ENCODE measurements at places on chromosomes 16 and 17.
A peak's percentile ranks its signal among the peaks of the same experiment; 100 is the strongest.

GRCh38 chr17:40095351-40095943 is 4.9 kb downstream of the NR1D1 start:
- DNase-seq: no peak

DNA sequence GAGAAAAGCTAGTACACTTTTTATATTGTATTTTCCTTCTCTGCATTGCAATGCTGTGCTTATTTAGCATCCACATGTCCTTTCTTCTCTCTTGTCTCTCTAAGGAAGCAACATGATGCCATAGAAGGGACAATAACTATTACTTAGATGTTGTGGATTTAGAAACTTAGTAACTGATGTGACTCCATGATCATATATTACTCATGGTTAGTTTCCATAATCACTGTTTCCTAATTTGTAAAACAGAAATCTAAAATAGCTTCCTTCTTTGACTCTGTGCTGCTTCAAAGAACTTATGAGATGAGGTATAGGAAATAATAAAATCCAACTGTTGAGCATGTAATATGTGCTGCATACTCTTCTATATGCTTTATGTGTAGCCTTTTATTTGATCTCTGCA is 6.6 kb upstream of the ABCA5 start:
- DNase-seq: no peak

GRCh38 chr16:11313493-11314308 is 31.6 kb upstream of the RMI2 start:
- no peak for DNase-seq

DNA sequence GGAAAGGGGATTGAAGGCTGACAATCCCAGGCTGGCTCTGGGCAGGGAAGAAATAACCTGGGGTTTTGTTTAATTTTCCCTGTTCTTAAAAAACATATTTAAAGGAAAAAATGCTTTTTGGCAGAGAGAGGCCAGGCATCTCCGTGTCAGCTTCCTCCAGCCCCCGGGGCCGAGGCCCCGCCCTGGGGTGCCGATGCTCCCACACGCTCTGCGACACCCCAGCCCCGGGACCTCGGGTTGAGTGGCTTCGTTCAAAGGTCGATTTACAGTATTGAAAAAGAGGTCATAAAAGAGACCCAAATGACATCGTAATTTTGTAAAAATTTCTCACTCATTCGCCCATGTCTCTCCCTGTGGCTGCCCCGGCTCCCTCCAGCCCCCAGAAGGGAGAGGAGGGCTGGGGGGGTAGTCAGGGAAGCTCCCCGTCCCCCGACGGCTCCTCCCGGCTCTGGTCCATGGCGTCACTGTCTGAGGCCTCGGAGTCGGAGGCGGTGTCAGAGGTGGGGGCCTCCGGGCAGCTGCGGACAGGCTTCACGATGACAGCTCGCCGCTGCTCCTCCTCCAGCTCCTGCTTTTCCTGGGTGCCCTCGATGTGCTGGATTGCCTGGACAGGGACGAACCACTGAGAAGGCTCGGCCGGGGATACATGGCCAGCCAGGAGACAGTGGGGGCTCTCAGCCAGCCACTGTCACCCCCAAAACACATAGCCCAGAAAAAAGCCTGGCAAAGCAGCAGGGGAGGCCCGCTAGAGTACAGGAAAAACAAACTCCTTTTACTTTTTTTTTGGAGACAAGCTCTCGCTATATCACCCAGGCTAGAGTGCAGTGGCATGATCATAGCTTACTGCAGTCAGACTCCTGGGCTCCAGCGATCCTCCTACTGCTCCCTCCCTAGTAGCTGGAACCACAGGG is 14.9 kb downstream of the TFAP4 start:
- no peak for DNase-seq

DNA sequence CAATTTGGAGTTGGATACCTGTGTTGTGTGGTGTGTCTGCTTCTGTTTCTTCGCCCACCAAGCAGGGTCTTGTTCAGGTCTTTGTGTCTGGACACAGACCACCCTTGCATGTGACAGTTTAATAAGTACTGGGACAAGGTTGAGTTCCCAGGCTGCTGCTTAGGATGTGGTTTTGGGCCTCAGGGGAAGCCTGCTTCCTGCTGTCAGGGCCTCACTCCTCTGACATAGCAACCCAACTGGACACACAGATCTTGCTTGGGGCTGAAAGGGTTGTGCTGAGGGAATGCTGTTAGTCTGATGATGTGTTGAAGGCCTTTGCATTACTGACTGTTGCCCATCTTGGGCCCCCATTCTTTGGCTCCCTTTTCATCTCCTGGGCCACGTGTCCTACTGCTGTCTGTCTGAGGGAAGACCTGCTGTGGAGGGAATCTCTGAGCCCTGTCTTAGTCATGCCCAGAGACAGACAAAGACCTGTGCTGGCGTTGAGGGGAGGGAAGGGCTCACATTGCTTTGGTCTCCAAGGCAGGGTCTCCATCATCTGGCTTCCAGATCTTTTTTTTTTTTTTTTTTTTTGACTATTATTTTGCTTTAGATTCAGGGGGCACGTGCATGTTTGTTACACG is 4.7 kb upstream of the TGFB1I1 start:
- DNase-seq: no peak

GRCh38 chr17:17868641-17869522 is 32.1 kb upstream of the SREBF1 start:
- no peak for DNase-seq

DNA sequence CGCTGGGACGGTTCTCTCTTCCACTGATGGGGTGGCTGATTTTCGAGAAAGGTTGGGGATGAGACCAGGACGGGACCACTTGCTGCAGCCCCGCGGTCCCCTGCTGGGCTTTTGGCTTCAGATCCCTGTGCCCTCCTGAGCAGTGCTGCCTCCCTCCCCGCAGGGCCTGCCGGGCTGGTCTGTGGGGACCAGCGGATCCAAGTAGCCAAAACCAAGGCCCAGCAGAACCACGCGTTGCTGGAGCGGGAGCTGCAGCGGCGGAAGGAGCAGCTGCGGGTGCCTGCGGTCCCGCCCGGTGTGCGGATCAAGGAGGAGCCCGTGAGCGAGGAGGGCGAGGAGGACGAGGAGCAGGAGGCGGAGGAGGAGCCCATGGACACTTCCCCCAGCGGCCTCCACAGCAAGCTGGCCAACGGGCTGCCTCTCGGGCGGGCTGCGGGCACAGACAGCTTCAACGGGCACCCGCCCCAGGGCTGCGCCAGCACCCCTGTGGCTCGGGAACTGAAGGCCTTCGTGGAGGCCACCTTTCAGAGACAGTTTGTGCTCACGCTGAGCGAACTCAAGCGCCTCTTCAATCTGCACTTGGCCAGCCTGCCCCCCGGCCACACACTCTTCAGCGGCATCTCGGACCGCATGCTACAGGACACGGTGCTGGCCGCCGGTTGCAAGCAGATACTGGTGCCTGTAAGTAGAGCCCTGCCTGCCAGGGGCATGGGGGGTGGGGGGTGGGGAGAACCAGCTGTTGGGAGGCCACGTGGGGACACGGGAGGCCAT is 28.6 kb downstream of the POLR3E start:
- no peak for DNase-seq

- no peak for DNase-seq
Observed at GRCh38 chr16:243348-243747, 8.7 kb downstream of the FAM234A start.

DNA sequence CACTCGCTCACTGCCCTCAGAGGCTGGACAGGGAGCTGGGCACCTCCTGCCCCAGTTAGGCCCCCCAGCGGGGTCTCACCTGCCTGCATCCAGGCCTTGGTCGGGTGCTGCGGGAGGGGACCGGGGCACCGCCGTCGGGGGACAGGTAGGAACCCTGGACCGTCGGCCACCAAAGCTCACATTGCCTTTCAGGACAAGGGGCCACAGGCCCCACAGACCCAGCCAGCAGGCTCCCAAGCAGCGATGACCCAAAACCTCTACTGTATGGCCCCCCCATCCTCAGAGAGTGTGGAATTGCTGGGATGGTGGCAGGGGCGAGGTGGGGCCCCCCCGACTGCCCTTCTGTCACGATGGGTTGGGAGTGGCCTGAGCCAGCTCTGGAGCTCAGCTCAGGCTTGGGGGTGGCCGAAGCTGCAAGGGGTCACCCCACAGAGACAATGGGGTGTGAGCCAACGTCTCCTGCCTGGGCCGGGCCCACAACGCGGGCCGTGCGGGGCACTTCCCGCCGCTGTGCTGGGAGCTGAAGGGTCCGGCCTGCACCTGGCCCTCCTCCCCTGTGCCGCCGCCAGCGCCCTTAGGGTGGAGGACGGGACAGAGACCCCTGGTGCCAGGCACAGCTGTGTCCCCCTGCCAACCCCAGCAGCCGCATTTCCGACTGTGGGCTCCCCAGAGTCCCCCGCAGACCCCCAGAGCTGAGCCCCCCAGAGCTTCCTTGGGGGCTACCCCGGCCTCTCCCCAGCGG is 498 bp downstream of the IGFALS start:
- no peak for DNase-seq

DNA sequence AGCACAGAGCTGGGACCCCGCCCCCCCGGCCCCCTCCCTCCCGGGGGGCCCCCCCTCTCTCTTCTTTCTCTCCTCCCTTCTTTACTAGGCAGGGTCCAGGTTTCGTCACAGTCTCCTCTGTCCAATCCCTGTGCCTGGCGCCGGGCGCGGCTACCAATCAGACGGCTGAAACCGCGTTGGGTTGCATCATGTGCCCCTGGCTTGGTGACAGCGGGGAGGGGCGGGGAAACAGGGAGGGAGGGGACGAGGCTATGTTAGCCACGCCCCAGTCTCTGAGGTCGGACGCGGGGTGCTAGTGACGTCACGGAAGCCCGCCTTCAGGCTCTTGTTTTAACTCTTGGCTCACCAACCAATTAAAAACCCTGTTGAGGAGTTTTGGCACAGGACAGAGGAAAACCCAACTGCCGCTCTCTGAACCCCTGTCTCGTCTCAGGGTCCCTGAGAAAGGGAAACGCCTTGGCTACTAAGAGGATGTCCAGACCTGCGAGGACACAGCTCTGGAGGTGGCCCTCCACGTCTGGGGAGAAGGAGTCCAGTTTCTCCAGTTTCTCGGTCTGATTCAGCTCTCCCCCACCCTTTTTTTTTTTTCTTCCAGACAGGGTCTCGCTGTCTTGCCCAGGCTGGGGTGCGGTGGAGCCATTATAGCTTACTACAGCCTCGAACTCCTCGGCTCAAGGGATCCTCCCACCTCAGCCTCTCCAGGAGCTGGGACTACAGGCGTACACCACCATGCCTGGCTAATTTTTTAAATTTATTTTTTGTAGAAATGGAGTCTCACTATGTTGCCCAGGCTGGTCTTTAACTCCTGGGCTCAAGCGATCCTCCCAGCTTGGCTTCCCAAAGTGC is 441 bp upstream of the PLEKHH3 start:
- DNase-seq: peak; percentile 98

DNA sequence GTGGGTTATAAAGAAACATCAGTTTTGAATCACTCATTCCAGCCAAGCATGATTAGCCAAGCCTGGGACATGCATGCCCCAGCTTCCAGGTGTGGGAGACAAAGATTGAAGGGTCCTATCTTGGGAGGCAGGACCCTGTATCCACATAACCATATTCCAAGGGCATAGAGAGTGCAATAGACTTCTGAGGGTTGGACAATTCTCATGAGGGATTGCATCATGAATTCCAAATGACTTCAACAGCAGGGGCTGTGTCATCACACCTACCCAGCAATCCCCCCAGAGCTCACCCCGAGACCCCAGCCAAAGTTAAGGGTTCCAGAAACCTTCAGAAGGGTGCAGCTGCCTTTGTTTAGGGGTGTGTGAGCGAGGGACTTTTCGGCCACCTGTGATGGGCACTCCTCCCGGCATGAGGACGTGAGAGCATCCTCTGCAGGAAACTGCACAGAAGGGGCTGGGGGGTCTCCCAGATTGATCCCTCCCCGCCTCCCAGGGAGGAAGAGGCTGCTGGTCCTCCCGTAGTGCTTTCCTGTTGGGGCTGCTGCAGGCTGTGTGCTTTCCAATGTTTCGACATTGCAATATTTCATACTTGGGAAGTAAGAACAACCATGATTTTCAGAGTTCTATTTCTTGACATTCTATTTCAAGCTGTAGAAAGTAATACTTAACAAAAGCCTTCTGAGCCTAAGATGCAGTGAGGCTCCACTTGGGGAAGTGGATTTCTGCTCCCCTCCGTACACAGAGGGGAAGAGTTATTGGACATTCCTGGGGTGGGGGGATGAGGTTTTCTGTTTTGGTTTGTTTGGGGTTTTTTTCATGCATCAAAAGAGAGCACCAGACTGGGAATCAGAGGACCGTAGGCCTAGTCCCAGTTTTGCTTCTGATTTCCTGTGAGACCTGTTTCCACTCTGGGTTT is 13.3 kb upstream of the PITPNM3 start:
- no peak for DNase-seq

DNA sequence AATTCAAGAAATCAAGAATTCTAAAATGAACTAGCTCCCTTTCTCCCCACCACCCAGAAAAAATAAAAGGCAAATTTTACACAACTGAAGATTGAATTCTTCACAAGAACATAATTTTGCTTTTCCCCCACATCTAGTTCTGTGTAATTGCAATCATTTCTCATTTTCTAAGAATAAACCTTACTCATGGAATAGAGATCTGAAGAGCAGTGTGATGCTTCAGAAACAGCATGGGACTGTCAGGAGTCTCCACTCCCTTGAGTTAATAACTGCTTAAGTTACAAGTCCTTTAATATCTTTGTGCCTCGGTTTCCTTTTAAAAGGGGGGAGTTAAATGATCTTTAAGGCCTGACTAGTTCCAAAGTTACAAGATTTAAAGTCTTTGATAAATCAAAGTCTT is 53.7 kb downstream of the CACNG1 start:
- no peak for DNase-seq

GRCh38 chr17:73560661-73561060 is 83.6 kb downstream of the SDK2 start:
- no peak for DNase-seq

- no peak for DNase-seq
Observed at GRCh38 chr16:2517954-2518605, 2.1 kb upstream of the AMDHD2 start.

DNA sequence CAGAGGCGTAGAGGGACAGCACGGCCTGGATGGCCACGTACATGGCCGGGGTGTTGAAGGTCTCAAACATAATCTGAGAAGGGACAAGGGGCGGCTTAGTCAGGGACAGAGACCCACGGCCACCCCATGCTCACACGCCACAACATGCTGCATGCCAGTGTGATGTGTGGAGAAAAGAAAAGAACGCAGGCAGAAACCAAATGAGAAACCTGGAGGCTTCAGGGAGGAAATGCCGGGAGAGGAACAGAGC is 1.1 kb downstream of the ACTG1 start:
- DNase-seq: no peak

GRCh38 chr17:32631341-32632096 is 144.7 kb downstream of the CDK5R1 start:
- no peak for DNase-seq

GRCh38 chr17:253091-253846 is 71.8 kb upstream of the DOC2B start:
- no peak for DNase-seq

DNA sequence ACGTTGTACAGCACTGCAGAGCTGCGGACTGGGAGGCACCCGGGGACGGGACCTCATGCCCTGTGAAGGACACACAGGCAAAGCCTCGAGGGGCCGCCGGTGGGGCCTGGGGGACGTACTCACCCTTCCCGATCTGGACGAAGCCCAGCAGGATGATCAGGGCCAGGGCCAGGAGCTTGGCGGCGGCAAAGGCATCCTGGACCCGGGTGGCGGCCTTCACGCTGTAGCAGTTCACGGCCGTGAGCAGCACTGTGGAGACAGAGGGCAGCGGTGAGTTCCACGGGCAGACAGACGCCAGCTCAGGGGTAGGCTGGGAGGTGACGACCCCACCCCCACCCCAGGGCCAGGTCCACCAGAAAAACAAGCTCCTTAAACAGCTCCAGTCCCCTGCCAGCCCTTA is 17.7 kb downstream of the SLC7A5 start:
- no peak for DNase-seq
